Thyroid gland (tissue), 4 donors: ENCODE measurements at places on chromosomes 7 and 10. TPM values are rescaled to one million over a fixed set of nuclear protein-coding genes. Genes with fewer than 3 reads are reported as not detected.

GRCh38 chr7:38506004-38506403 is 125.2 kb downstream of the AMPH start:
- no peak for DNase-seq
- no peaks in the 10 kb centered on the region for H3K4me1 ChIP-seq
- no peak overlapping the region for H3K4me3 ChIP-seq
- no peaks in the 10 kb centered on the region for H3K27me3 ChIP-seq
- H3K36me3 ChIP-seq, result no peaks in the 10 kb centered on the region
- no peak overlapping the region for H3K27ac ChIP-seq

DNA sequence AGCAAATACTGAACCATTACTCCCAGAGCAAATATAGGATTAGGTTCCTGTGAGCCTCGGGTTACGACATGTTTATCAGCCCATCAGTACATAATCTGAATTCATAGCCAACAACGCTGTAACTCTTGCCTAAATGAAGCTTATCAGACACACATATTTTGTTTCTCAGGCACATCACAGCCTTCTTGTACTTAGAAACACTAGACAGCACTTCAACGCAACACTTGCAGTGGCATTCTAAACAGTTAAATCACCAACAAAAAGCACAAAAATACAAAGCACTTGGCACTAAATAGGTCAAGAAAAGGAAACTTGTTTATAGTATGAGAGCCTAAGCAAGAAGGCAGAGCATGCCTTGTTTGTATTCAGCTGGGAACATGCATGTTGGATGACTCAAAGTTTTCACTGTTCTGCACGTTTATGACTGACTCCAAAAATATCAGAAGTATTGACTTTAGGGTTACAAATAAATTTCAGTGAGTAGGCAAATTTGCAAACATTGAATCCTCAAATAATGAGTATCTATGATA is 75.0 kb downstream of the VPS50 start:
- no peaks in the 10 kb centered on the region for H3K27me3 ChIP-seq
- H3K4me1 ChIP-seq, result no peaks in the 10 kb centered on the region
- H3K27ac ChIP-seq, result no peak overlapping the region
- H3K36me3 ChIP-seq, result no peaks in the 10 kb centered on the region

DNA sequence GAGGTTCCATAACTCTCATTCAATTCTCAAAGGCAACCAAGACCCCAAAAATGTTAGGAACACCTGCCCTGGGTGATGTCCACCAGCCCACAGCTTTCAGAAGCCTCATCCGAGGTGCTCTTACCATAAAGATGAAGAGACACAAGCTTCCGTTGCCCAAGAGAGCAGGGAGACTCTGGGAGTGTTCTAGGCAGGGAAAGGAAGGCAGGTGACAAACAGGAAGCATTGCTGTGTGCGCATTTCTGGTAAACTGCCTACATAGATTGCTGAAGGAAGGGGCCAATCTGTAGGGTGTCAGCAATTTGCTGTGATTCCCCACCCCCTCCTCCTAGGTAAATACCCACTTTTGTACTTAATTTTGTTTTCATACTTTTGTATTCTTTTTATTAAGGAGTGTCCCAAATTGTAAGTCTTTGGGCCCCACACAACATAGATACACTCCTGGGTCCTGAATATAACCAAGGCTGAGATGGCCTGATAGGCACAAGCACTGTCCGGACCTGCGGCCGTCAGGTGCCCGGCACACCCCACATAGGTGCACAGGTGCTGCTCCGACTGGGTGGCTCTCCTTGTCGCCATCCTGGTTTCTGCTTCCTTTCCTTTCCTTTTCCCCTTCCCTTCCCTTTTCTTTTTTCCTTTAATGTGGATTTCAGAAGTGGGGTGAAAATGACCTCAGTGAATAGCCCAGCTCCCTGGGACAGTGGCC is 51.4 kb upstream of the SMNDC1 start:
- H3K27ac ChIP-seq, result peak overlapping the region; percentile 75
- no peaks in the 10 kb centered on the region for H3K27me3 ChIP-seq
- H3K36me3 ChIP-seq, result no peaks in the 10 kb centered on the region

The INHBA gene
- total RNA-seq, result 1.6 TPM

DNA sequence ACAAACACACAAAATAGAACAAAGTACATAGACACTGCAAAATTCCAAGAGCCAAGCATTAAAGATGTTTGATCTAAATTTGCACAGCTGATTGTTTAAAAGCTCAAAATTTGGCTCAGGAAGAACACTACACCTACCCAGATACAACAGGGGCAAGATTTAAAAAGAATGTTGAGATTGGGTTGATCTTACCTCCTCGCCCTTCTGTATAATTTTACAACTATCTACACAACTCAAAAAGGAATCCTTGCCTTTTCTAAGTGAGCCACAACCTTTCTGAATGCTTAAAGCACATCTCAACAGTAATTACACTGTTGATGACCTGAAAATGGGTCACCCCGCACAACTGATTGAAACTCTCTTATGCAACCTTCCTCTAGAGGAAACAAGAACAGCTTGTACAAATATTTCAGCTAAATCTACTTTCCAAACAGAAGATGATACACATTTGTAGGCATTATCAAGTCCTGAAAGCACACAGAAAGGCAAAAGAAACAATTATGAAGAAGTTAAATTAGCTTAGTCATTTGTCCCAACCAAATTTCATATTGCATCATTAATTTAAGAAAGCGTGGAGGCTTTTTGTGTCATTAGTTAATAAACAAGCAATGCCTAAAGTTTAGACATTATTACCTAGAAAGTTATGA is 75.5 kb downstream of the UBE2H start:
- H3K4me1 ChIP-seq, result peaks cover 25% of the 10 kb centered on the region
- H3K27ac ChIP-seq, result peak overlapping the region; percentile 57
- no peak for DNase-seq
- no peaks in the 10 kb centered on the region for H3K36me3 ChIP-seq
- no peak overlapping the region for H3K4me3 ChIP-seq
- H3K27me3 ChIP-seq, result no peaks in the 10 kb centered on the region

The IL2RA gene
- total RNA-seq, result 11.3 TPM

DNA sequence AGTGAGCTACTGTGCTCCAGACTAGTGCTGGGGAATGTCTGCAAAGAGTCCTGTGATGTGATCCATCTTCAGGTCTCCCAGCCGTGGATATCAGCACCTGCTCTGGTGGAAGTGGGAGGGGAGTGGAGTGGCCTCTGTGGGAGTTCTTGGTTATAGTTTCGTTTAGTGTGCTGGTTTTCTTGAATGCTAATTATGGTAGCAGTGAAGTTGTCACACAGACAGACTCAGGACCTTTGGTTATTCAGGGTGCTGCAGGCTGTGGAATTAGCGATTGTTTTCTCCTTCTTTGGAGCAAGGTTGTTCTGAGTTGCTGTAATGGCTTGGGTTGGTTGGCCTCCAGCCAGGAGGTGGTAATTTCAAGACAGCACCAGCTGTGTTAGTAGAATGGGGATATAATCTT is 132.7 kb upstream of the HGF start:
- H3K4me3 ChIP-seq, result no peak overlapping the region
- no peak overlapping the region for H3K27ac ChIP-seq
- no peaks in the 10 kb centered on the region for H3K36me3 ChIP-seq
- no peak for DNase-seq
